Urinary bladder (tissue), 4 donors: ENCODE measurements at places on chromosomes 6 and 20. TPM values are rescaled to one million over a fixed set of nuclear protein-coding genes. Genes with fewer than 3 reads are reported as not detected.

Gene LY6G5B
- total RNA-seq, result 6.0 TPM

Gene JAG1
- 131 TPM for total RNA-seq

Gene C4A
- total RNA-seq, result 3.6 TPM

DNA sequence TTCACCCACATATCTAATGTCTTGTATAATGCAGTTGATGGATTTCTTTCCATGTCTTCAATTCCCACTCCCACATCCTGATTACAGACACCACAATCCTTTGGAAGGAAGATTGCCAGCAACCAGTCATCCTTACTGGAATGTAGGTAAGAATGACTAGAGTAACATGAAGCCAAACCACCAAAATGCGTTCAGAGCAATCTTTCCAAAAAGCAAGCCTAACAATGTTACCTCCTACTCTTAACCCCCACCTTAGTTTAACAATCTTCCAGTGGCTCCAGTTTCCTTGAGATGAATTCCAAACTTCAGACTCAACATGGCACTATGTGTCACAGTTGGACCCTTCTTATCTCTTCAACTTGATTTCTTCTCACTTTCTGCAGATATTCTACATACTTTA lies 685.6 kb downstream of the DOK5 start:
- DNase-seq, result no peak

- DNase-seq, result no peak
These were observed 191.9 kb downstream of the BCAS1 start for GRCh38 chr20:53878262-53879047.
